ENCODE measurements at places on chromosomes 12 and 14.

- DNase-seq, result no peak
These were observed 12.7 kb downstream of the ACVRL1 start for GRCh38 chr12:51920046-51920445.

GRCh38 chr14:104385531-104386101 is 193.9 kb upstream of the C14orf180 start:
- no peak for DNase-seq

- DNase-seq, result no peak
These were observed 11.8 kb downstream of the FOXG1 start for GRCh38 chr14:28778138-28779117.

- no peak for DNase-seq
These were observed 690.5 kb downstream of the C12orf50 start for GRCh38 chr12:87338681-87339080.

- DNase-seq, result no peak
These were observed 120.7 kb downstream of the GPHN start for GRCh38 chr14:66628636-66629035.

DNA sequence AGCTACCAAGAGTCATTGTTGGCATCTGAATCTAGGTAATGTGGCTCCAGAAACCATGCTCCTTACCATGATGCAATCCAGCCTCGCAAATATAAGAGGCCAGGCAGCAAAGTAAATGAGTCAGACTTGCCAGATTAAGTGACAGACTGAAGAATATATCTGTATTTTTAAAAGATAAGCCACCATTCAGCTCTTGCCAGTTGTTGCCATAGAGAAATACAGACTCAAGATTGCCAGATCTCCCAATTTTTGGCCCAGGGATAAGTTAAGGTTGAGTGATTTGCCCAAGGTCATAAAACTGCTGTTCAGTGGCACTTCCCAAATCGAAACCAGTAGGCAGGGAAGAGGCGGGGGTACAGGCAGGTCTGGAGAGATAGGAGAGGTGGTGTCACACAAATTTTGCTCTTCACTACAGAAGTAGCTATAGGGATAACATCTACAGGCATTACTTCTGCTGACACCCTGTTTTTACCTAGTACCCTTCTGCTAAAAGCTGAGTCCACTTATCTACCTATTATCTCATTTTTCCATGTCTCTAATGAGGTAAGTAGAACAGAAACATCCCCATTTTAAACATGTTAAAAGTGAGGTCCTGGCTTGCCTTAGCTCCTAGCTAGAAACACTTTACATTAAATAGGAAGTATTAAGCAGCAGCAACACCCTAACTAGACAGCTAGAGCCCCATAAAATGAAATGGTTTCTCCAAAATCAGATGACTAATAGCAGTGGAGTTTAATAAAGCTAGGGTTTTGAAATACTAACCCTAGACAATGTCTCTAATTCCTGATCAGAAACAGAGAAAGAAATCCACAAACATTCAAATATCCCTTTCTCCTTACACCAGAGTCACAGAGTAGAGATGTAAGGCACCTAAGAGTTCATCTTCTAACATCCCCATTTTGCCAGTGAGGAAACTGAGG is 19.5 kb downstream of the DCAF5 start:
- no peak for DNase-seq

- DNase-seq, result no peak
These were observed 53.1 kb upstream of the FBRSL1 start for GRCh38 chr12:132436791-132437251.

GRCh38 chr12:109753959-109754358 is 40.3 kb downstream of the FAM222A start:
- DNase-seq, result no peak

DNA sequence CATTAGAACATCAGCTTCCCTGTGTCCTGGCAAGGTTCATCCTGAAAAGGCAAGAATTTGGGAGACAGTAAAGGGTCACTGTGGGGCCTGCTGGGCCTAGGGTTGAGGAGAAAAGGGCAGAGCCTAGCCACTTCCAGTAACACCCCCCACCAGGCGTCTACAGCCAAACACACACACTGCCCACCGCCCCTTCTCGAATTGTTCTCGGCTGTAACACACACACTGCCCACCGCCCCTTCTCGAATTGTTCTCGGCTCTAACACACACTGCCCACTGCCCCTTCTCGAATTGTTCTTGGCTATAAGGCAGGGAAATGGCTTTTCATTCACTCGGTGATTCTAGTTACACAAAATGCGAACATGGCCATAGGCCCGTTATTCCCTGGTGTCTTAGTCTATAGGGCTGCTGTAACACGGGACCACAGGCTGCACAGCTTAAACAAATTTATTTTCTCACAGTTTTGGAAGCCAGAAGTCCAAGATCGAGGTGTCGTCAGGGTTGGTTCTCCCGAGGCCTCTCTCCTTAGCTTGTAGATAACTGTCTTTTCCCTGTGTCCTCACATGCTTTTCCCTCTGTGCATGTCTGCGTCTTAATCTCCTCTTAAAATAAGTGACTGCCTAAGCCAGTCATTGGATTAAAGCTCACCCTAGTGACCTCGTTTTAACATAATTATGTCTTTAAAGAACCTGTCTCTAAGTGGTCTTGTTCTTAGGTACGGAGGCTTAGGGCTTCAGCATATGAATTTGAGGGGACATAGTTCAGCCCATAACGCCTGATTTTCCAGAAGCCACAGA is 171.0 kb downstream of the ADGRD1 start:
- no peak for DNase-seq

All from pons (tissue), 1 donor.